ENCODE measurements at places on chromosomes 5 and 9.

DNA sequence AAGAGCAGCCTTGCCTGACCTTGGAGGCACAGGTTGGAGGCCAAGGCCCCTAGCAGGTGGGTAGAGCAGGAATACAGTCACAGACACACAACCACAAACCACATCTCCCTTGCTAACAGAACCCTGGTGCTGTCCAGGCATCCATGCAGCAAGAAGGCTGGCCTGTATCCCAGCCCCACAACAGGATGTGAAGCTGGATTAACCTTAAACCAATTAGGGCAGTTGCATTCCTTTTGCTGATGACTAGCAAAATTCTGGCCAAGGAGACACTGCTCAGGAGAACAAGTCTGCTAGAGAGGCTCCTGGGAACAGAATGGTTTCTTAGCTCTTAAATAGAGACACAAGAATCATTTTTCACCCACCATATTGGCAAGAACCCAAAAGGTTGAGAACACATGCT lies 97.8 kb downstream of the C5orf15 start:
- no peak for DNase-seq

GRCh38 chr9:89536145-89536574 lies 38.2 kb upstream of the SEMA4D start:
- no peak for DNase-seq

DNA sequence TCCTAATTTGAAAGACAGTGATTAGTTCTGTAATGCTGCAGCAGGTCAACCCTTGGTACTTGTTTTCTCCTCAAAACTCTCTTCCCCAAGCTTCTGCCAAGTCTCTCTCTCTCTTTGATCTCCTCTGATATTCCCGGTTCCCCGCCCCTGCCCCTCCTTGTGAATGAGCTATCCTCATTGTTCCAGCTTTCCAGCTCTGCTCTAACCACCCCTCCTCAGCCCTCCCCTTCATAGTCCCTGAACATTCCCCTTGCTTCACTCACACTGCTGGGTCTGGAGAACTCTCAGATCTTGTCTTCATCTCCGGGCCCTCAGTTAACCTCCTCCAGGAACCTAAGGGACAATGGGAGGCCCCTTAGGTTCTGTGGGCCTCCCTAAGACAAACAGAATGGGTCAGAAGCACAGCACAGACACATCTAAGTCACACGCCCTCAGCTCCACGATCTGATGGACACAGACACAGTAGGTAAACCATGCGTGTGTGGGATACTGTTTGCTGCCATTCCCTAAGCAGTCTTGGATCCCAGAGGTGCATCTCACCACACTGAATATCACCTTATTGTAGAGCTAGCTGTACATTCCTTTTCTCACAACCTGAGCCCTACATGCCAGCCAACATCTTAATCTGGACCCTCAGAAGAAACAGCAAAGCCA lies 17.4 kb upstream of the LARP1 start:
- no peak for DNase-seq

DNA sequence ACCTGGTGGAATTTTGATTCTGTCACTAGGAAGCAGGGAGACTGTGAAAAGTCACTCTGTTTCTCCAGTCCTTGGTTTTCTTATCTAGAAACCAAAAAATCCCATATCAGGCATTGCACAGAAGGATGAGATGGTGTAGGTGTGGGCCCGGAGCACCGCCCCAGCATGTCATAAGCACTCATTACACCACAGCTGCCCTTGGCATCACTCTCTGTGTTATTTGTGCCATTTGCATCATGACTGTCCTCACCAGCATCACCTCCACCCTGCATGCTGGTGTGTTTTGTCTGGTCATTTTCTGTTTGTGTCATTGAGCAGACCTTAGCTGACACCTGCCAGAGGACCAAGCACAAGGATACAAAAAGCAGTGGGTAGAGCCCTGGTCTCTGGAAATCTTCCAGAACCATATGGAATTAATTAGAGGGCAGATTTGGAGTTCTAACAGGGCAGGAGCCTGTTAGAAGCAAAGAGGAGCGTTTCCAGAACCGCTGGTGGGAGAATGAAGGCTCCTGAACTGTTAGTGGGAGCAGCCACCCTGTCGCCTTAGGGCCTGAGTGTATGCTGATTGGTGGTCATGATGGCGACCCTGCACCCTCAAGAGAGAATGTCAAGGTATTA lies 99.3 kb downstream of the AMBP start:
- DNase-seq = no peak

DNA sequence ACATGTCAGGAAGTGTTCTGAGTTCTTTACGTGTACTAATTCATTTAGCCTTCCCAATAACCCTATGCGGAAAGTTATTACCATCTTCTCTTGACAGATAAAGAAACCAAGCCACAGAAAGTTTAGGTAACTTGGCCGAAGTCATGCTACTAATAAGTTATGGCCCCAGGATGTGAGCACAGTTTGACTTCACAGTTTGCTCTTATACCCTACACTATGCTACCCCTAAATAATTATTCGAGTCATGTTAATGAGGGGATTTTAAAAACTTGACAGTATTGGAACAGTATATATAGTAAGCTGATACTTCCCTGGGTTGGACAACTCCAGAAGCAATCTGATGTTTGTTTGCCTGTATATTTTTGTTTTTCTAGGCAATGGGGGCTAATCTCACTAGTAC lies 29.4 kb upstream of the PDCD1LG2 start:
- no peak for DNase-seq

DNA sequence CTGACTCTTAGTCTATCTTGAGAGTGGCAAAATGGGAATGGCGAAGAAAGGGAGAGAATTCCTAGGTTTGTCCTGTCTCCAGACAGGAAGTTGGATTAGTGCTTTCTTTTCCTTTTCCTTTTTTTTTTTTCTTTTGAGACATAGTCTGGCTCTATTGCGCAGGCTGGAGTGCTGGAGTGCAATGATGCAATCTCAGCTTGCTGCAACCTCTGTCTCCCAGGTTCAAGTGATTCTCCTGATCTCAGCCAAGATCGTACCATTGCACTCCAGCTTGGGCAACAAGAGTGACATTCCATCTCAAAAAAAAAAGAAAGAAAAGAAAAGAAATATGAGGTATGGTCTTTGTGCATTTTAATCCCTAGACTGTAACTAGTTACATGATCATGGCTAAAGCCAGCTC lies 12.6 kb upstream of the KIF27 start:
- DNase-seq = no peak

GRCh38 chr9:76585487-76586389 lies 126.8 kb downstream of the GCNT1 start:
- DNase-seq = no peak

DNA sequence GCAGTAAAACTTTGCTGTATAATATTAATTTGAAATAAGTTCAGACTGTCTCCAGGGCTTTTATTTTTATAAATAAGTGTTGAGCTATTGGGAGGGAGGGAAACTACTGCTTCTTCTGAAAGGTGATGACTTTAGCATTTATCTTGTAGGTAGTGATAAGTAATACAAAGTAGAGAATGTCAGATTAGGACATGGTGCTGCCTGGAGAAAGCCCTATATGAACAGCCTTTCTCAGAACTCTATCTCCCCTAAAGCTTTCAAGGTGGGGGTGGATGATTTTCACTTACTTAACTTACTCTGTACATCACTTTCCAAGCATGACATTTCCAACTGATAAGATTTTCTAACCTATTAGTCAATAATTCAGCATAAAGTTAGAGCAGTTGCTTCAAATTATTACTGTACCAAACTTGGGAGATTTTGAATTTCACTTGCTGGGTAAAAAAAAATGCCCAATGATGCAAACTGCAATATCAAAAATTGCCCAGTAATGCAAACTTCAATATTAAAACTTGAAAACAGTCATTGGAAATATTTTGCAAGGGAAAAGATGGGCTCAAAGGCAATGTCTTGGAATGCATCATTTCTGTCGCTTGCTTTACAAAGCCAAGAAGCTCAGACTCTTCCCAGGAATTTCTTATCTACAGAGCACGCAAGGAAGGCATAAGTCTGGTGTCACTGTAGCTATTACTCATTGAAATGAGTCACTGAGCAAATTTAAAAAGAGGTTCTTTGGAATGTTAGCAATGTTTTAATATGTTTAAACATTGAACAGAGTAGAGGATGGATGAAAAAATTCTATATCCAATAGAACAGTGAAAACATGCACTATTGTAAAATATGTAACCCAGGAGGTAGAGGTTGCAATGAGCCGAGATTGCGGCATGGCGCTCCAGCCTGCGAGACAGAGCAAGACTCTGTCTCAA lies 569.5 kb downstream of the PSAT1 start:
- no peak for DNase-seq

DNA sequence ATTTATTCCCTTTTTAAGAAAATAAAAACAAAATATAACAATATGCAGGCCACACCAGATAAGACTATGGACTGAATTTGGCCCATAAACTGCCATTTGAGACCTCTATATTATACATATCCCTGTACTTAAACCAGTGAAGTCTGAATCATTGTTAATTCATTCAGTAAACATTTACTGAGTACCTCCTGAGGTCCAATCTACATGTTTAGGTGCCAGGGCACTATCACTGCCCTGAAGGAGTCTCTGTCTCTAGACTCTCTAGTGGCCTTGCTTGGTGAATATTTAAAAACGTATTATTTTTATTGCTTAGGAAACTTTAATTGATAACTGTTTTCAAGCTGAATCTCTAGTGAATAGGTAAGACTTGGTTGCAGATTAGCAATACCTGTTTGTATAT lies 74.7 kb upstream of the ELL2 start:
- DNase-seq = no peak

DNA sequence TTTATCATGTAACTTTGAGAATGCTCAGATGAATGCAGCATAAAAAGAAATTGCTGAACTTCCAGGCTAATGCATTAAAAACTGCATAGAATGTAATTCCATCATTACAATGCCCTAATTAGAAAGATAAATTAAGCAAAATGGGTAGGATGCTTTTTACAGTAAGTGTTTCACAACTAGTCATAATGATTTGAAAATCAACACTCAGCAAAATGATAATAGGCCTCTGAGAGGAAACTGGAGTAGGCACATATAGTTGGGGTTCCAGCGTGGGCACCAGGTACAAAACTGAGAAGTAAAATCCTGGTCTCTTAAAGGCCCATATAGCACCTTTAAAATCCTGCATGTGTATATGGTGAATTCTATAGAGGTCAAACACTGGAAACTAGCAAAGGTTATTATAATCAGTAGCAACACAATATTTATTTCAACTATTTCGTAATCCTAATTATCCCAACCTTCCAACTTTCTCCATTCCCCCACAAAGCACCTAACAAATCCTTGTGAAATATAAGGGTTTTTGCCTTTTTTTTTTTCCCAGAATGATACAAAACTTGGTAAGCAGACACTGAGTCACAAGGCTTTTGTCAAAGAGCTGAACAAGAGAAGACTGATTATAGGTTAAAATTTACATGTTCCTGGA lies 108.0 kb upstream of the NR5A1 start:
- no peak for DNase-seq

DNA sequence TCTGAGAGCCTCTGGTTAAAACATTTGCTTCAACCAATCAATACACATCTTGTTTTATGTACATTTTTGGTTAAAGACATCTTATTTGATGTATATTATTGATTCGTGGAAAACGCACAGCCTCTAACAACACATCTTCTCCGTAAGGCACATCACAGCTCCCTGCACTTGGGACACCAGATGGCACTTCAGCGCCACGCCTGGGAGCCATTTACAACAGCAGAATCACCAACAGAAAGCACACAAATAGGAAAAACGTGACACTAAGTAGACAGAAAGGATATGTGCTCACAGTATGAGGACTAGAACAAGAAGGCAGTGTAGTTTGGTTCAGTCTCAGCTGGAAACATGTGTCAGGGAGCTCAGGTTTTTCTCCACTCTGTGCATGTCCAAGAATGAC lies 199.7 kb downstream of the ROR2 start:
- no peak for DNase-seq

- DNase-seq = no peak
Measured at GRCh38 chr9:2209400-2209799, 194.3 kb downstream of the SMARCA2 start.

DNA sequence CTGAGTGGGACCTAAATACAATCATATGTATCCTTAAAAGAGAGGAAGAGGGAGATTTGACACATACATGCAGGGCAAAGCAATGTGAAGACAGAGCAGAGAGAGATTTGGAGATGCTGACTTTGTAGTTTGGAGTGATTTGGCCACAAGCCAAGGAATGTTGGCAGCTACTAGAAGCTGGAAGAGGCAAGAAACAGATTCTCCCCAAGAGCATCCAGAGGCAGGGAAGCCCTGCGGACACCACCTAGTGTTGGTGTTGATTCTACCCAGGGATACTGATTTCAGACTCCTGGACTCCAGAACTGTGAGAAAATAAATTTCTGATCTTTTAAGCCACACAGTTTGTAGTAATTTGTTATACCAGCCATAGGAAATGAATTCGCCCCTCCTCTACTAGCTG lies 64.9 kb upstream of the OSMR start:
- no peak for DNase-seq

Measured in NCI-H2107 (cell line).